ENCODE measurements at places on chromosomes 13 and 19.

- no peak for DNase-seq
These were observed 2.1 kb downstream of the RNF126 start for GRCh38 chr19:660793-661426.

- no peak for DNase-seq
These were observed 24.9 kb downstream of the MED26 start for GRCh38 chr19:16603090-16603489.

DNA sequence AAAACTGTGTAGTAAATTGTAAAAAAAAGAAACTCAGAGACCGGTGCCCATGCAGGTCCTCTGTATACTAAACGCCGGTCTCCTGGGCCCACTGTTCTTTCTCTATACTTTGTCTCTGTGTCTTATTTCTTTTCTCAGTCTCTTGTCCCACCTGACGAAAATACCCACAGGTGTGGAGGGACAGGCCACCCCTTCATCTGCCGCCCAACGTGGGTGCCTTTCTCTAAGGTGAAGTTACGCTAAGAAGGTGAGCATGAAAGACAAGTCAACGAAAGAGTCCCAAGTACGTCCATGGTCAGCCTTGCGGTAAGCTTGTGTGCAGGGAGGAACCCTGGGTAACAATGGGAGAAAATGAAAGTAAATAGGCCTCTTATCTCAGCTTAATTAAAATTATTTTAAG lies 48.0 kb upstream of the WASF3 start:
- no peak for DNase-seq

GRCh38 chr13:84658491-84659358 lies 776.5 kb upstream of the SLITRK1 start:
- no peak for DNase-seq

- DNase-seq = no peak
These were observed 58.3 kb upstream of the ADGRE5 start for GRCh38 chr19:14322889-14323463.

DNA sequence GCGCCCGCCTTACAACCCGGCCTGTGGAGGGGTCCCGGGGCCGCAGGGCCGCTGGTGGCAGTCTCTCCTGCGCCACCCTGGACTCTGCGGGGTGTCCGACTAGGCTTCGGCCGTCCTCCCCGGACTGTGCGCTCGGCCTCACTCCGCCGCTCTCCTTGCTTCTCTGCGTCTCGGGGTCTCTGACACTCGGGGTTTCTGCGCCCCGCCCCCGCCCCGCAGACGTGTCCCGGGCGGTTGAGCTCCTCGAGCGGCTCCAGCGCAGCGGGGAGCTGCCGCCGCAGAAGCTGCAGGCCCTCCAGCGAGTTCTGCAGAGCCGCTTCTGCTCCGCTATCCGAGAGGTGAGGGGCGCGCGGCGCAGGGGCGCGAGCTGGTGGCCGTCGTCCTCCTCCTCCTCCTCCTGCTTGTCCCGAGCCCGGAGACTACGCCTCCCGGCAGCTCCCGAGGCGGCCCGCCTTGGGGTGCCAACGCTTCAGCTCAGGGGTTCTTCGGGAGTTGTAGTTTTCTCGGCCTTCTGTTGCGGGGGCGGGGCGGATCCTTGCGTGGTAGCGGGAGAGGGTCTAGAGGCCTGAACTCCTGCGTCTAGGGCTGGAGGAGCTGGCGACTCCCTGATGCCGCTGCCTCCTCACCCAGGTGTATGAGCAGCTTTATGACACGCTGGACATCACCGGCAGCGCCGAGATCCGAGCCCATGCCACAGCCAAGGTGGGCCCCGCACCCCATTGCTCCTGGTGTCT lies 627 bp downstream of the LIN7B start:
- peak; percentile 52 for DNase-seq
